Progenitor cell of endocrine pancreas (in vitro differentiated cells): ENCODE measurements at places on chromosomes 3 and 15.

- peak; percentile 38 for DNase-seq
Measured at GRCh38 chr3:3798631-3799113, 559 bp upstream of the LRRN1 start.

DNA sequence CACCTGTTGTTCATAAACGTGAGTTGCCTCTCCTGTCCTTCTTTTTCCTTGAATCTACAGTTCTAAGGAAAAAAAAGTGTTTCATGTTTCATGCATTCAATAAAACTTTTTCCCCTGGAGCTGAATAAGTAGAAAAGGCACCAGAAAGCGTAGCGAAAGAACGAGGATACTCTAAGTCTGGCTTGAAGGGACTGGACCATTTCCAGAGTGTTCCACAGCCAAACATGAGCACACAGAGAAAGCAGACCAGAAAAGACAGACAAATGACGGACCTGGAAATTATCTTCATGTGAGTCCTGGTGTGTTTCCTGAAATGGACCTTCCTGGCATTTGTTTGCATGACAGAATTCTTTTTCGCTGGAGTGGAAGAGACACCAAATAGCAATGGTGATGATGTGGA lies 204.7 kb downstream of the SV2B start:
- no peak for DNase-seq

DNA sequence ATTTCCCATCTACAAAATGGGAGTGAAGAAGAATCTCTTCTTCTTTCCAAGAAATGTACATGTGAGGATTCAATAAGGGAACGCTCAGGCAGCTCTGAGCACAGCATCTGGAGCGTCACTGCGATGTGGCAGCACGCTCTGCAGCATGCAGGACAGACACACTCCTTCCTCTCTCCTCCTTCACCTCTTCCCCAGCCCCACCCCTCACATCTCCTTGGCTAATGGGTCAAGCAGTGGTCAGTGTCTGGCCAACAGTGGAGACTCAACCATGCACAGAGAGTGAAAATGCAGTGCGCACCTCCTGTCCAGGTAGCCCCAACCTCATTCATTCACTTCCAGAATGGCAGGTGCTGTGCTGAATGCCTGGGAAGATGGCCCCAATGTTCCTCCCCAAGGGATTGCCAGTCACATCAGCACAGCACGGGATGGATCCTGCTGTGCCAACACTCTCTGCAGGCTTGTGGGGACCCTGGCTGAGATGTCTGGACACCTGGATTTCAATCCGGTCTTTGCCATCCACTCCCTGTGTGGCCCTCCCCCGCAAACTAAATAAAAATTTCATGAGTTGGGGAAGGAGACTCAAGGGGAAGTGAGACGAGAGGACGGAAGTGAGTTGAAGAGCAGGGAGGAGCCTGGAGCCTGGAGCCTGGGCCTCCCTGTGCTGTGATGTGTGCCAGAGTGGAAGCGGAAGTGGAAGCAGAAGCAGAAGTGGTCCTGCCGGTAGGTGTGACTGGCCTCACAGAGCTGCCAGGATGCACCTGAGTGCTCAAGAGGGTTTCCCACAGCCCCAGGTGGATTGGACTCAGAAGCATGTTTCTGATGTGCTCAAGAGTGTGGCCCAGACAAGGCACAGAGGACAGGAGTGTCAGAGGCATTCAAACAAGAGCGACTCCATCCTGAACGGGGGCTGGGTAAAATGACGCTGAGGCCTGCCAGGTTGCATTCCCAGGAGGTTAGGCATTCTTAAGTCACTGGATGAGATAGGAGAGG lies 163.9 kb downstream of the SMAD6 start:
- no peak for DNase-seq

GRCh38 chr3:157856078-157856939 lies 249.9 kb downstream of the SHOX2 start:
- no peak for DNase-seq

DNA sequence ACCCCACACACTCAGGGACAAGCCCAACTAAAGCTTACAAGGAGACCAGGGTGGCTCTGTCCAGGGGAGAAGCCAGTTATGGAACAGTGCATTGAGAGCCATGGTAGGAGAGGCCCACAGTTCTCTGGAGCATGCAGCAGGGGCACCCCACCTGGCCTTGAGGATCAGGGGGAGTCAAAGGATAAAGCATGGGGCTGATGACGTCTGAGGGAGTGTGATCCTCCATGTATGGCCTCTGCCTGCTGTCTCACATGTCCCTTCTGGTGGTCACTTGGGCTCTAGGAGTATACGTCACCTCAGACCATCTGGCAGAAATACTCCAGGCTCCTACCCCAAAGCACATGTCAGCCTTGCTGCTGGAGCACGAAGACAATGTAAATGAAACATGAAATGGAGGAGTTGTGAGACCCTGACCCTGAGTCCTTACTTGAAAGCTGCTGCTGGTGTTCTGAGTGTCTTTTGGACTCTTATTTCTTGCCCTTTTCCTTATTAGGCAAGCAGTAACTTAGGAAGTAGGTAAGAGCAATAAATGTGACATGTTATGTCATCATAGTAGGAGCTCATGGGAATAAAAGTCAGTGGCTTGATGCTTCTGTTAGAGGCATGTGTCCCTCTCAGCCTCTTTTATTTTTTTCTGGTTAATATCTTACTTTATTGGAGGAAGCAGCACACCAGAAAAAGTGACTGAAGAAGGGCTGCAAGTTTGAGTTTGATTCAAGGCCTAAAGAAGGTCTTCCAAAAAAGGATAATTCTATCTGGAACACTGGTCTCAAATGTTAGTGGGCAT lies 15.5 kb downstream of the SRPRB start:
- DNase-seq: no peak

GRCh38 chr15:21262851-21263425 lies 177.4 kb downstream of the POTEB3 start:
- no peak for DNase-seq

GRCh38 chr15:22228101-22228762 lies 147.9 kb downstream of the OR4M2 start:
- DNase-seq: no peak

GRCh38 chr15:80957976-80958375 lies 31.6 kb downstream of the MESD start:
- no peak for DNase-seq
